NB4 (cell line): ENCODE measurements at places on chromosomes 16 and 17.

GRCh38 chr17:61421460-61421859 lies 21.8 kb downstream of the TBX2 start:
- no peak for DNase-seq

DNA sequence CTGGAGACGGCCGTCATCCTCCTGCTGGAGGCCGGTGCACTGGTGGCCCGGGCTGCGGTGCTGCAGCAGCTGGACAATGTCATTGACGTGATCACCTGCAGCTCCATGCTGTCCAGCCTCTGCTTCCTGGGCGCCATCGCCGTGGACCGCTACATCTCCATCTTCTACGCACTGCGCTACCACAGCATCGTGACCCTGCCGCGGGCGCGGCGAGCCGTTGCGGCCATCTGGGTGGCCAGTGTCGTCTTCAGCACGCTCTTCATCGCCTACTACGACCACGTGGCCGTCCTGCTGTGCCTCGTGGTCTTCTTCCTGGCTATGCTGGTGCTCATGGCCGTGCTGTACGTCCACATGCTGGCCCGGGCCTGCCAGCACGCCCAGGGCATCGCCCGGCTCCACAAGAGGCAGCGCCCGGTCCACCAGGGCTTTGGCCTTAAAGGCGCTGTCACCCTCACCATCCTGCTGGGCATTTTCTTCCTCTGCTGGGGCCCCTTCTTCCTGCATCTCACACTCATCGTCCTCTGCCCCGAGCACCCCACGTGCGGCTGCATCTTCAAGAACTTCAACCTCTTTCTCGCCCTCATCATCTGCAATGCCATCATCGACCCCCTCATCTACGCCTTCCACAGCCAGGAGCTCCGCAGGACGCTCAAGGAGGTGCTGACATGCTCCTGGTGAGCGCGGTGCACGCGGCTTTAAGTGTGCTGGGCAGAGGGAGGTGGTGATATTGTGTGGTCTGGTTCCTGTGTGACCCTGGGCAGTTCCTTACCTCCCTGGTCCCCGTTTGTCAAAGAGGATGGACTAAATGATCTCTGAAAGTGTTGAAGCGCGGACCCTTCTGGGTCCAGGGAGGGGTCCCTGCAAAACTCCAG lies 1.1 kb downstream of the MC1R start:
- DNase-seq: peak; percentile 33

DNA sequence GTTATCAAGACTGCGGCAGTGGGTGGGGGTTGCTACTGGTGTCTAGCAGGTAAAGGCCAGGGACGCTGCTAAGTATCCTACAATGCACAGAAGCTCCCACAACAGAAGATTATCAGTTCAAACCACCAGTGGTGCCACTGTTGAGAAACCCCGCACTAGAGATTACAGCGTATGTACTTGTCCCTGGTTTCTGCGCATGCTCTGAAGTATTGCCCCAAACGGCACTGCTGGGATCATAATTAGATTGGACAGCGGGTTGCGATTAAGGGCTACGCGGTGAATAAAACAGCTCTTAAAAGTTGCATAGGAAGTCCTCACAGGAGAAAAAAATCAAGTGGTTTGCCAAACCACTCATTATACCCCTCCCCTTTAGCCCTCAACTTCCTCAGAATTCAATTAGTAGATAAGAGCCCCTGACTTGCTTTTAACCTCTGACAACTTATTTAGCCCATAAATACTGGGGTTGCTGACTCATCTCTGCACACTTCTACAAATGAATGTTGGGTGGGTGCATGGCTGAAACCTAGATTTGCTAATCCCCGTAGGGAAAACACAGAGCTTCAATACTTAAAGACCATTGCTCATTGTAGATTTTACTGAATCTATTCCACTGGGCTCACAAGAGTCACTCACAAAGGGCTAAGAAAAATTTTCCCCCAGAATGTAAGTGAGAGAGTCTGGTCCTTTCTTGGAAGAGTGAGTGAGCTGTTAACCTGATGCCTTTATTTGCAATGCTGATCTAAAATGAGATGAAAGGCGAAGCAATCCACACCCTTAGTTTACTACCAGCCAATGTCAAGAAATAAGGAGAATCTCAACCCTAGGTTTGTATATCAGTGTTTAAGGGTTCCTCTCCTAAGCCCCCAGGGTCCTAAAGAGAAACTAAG lies 91.8 kb downstream of the RGS9 start:
- peak; percentile 90 for DNase-seq

GRCh38 chr17:63032142-63032541 lies 66.1 kb downstream of the TANC2 start:
- no peak for DNase-seq

- no peak for DNase-seq
Observed at GRCh38 chr17:15249487-15249886, 15.6 kb downstream of the PMP22 start.

GRCh38 chr16:67935101-67935401 lies 1.6 kb downstream of the PSMB10 start:
- no peak for DNase-seq

GRCh38 chr16:26747760-26748159 lies 319.0 kb upstream of the C16orf82 start:
- DNase-seq: no peak

- no peak for DNase-seq
Observed at GRCh38 chr17:77378318-77379064, 237.7 kb downstream of the SEC14L1 start.

DNA sequence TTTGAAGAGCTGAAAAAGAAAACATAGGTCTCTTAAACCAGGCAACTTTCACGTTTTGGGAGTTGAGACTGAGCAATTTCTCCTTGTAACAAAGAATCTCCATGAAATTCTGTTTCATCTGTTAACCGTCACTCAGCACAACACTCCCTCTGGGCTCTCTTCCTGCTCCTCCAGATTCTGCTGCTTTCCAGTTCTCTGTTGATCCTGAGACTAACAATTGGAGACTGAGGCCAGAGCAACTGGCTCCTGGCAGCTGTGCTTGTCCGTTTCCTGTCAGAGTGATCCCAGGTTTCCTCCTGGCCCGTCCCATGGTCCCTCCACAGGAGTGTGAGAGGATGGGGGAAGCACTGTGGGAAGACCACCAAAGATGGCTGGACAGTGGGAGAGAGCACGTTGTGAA lies 32.5 kb downstream of the IST1 start:
- no peak for DNase-seq

- no peak for DNase-seq
Observed at GRCh38 chr16:85270374-85270773, 158.1 kb upstream of the CIBAR2 start.

GRCh38 chr17:46178550-46179214 lies 14.5 kb downstream of the KANSL1 start:
- DNase-seq: peak; percentile 93

GRCh38 chr16:47519996-47520679 lies 59.0 kb downstream of the PHKB start:
- no peak for DNase-seq

- DNase-seq: no peak
Observed at GRCh38 chr17:72433797-72434196, 313.0 kb downstream of the SOX9 start.

DNA sequence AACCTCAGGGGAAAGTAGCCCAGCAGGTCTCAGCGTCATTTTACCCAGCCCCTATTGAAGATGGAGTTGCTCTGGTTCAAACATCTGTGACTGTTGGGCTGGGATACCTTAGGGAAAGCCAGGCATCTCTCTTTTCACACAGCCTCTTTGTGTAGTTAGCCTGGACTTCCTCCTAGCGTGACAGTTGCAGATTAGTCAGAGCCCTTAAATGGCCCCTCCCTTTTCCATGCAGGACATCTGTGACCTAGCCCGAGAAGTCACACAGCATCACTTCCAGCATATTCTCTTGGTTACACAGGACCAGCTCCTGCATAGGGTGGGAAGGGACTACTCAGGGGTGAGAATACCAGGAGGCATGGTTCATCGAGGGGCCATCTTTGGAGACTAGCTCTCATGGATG lies 375.0 kb upstream of the RBFOX1 start:
- DNase-seq: peak; percentile 25

DNA sequence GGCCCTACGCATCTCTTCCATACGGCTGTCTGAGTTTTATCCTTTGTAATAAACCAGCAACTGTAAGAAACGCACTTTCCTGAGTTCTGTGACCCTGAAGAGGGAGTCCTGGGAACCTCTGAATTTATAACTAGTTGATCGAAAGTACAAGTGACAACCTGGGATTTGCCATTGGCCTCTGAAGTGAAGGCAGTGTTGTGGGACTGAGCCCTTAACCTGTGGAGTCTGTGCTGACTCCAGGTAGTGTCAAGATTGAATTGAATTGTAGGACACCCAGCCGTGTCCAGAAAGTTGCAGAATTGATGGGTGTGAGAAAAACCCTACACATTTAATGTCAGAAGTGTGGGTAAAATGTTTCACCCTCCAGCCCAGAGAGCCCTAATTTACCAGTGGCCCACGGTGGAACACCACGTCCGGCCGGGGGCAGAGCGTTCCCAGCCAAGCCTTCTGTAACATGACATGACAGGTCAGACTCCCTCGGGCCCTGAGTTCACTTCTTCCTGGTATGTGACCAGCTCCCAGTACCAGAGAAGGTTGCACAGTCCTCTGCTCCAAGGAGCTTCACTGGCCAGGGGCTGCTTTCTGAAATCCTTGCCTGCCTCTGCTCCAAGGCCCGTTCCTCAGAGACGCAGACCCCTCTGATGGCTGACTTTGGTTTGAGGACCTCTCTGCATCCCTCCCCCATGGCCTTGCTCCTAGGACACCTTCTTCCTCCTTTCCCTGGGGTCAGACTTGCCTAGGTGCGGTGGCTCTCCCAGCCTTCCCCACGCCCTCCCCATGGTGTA lies 1.5 kb downstream of the GAA start:
- DNase-seq: no peak

DNA sequence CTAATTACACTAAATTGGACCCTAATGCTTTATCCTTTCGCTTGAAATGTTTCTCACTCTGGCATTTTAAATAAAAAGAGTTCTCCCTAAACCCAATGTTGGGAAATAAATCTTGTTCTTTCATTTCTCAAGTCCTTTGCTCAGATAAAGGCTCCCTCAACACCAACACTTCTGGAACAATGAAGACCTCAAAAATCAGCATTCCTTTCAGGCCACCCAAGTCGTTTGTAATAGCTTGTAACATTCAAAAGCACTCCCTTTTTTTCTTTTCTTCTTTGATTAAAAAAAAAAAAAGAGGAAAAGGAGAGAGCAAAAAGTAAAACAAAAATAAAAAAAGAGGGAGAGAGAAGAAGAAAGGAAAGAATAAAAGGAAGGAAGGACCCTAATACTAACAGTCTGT lies 23.3 kb upstream of the FOXJ1 start:
- DNase-seq: no peak

GRCh38 chr16:54944002-54944401 lies 13.3 kb downstream of the IRX5 start:
- DNase-seq: no peak

DNA sequence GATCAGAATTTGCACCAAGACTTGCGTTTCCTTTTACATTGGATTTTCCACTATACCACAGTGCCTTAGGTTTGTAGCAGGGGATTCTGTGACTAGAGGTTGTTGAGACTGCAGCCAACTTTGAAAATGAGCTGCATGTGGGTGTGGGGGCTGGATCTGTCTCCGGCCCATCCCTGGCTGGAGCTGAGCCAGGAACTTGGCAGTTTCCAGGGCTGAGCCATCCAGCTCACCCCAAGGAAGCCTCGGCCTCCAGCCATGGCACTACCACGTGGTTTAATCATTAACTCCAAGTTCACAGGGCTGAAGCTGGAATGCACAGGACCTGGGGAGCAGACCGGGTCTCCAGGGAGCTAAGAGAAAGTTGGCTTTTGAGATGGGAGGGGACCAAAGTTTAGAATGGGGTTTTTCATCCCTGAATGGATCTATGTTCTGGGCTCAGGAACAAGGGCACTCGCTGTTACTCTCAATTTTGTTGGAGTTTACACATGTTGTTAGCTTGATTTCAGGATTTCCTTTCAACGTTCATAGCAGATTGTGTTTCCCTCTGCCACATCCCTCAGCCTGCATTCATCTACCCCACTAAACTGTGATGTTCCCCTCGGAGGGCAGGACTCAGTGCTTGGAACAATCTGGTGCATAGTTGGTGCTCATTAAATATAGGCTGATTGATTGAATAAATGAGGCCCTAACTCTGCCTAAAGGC lies 42.3 kb upstream of the HNF1B start:
- no peak for DNase-seq

GRCh38 chr17:54771409-54771915 lies 129.2 kb upstream of the TOM1L1 start:
- no peak for DNase-seq

- DNase-seq: no peak
Observed at GRCh38 chr17:32861981-32862380, 14.9 kb downstream of the MYO1D start.

DNA sequence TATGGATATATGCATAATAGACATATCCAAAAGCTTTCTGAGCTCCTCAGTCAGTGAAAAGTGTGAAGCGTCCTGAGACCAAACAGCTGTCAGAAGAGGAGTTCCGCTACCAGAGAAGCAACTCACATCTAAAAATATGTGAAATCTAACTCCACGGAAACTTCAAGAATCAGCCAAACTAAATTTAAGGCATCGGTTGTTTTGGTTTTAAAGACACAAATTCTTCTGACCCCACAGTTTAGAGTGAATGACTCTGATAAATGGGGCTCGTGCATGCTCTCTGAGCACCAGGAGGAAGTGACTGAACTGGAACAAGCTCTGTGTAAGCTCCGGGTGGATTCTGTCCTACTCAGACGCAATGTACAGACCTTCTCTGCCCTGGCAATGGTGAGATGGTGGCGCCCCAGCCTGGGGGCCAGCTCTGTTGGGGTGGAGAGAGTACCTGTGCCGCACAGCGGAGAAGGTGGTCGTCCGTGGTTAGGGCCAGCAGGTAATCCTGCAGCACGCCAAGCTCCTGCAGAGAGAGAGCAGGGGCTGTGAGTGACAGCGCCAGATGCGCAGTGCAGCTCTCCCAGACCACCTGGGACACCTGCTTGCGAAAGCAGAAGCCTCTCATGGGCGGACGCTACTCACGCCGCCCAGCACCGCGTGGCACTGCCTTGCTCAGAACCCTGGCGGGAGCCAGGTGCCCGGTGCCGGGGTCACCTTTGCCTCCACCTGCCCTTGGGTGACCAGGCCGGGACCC lies 44.4 kb upstream of the ATP2A3 start:
- no peak for DNase-seq

- no peak for DNase-seq
Observed at GRCh38 chr16:89828870-89829629, 775 bp downstream of the SPIRE2 start.

- no peak for DNase-seq
Observed at GRCh38 chr16:3671424-3671823, 16.9 kb downstream of the DNASE1 start.

DNA sequence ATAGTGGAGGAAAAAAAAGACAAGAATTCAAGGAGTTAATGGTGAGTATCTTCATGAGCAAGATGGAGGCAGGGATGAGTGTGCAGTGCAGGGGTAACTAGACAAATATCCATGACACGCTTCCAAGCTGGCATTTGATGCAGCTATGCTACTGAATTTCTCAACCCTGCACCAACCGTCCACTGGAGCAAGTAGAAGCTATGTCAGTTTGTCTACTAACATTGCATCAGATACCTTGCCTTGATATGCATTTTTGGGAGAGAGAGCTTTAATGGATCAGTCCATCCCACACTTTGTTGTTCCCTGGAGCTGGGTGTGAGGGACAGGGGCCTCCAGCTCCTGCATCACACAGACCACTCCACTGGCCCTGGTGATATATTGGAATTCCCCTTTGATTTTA lies 16.4 kb downstream of the CCL11 start:
- no peak for DNase-seq

- peak; percentile 86 for DNase-seq
Observed at GRCh38 chr16:58661199-58661830, 23.3 kb downstream of the SLC38A7 start.
